ENCODE measurements at places on chromosomes 4 and X.

DNA sequence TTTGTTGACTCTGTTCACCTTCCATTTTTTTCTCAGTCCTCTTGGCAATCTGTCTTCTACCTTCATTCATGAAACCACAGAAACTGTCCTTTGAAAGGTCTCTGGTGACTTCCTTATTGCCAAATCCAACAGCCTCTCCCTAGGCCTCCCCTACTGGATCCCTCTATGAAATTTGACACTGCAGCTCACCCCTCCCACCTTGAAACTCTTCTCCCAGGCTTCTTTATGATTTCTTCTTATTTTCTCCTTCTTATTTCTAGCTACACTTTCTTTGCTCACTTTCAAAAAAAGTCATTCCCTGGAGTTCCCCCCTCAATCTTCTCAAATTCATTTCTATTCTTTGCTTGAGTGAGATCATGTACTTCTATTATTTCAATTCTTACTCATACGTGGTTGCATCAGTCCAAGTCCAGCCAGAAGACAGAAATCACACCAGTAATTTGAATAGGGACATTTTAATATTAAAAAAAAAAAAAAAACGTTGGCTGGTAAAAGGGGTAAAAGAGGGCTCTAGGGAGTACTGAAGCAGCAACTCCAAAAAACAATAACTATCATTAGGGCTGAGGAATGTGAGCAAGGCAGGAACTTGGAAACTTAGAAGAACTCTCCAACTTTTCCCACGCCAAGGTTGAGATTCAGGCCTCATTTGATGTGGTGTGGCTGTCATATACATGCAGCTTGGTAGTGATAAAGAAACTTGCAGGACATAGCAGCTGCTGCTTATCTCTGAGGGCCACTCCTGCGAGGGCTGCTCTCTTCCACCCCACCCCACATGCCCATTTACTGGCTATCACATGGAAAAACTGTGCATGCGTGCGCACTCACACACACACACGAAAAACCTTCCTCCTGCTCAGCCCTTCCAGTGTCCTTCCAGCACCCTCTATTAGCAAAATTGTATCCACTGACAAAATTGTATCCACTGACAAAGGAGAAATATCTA, 169.8 kb upstream of the GALNT7 start:
- H3K36me3 ChIP-seq: no peaks in the 10 kb centered on the region
- H3K27ac ChIP-seq: no peak overlapping the region
- peaks cover 4% of the 10 kb centered on the region for H3K4me1 ChIP-seq
- H3K4me3 ChIP-seq: no peak overlapping the region
- no peak for DNase-seq

- no peak for DNase-seq
- no peaks in the 10 kb centered on the region for H3K36me3 ChIP-seq
- peaks cover 22% of the 10 kb centered on the region for H3K27me3 ChIP-seq
- H3K27ac ChIP-seq: no peak overlapping the region
- H3K4me1 ChIP-seq: no peaks in the 10 kb centered on the region
Observed at GRCh38 chrX:16999275-16999674, 52.8 kb downstream of the REPS2 start.

GRCh38 chrX:46687619-46688018, 71.3 kb downstream of the SLC9A7 start:
- H3K36me3 ChIP-seq: no peaks in the 10 kb centered on the region
- no peak overlapping the region for H3K4me3 ChIP-seq
- DNase-seq: no peak
- no peak overlapping the region for H3K27ac ChIP-seq
- no peaks in the 10 kb centered on the region for H3K27me3 ChIP-seq

- H3K36me3 ChIP-seq: peaks cover 45% of the 10 kb centered on the region
- H3K4me1 ChIP-seq: no peaks in the 10 kb centered on the region
- no peak for DNase-seq
- no peak overlapping the region for H3K27ac ChIP-seq
Observed at GRCh38 chr4:76120199-76120598, 28.0 kb downstream of the NUP54 start.

DNA sequence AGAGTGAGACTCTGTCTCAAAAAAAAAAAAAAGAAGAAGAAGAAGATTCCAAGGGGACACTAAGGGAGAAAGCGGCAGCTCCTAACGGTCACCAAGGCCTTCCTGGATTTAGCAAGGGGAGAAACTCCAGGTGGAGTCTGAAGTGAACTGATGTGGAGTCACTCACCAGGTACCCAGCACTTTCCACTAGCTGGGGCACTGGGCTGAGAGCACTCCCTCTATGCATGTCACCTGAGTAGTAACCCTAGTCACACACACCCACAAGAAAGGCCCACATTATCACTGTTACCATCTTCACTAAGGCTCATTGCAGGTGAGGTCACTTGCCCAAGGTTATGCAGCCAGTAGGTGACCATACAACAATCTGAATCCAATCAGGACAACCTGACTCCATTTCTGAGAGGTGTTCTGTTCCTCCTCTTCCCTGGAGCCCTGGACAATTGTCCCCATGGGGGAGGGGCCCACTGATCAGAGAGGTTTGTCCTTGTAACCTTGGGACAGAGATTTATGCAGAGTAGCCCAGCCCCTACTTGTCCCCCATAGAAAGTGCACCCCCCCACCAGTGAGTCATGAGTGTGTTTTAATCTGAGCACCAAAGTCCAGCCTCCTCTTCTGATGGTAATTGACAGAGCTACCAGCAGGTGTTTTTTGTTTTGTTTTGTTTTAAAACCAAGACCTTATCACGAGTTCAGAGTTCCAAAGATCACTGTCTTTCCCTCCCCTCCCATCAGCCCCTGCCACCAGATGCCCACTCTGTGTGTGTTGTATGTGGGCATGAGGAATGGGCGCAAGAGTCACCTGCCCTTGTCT, 5.9 kb upstream of the SASH3 start:
- H3K36me3 ChIP-seq: no peaks in the 10 kb centered on the region
- H3K27ac ChIP-seq: no peak overlapping the region
- H3K27me3 ChIP-seq: no peaks in the 10 kb centered on the region
- H3K4me1 ChIP-seq: peaks cover 1% of the 10 kb centered on the region
- no peak overlapping the region for H3K4me3 ChIP-seq

Measured in progenitor cell of endocrine pancreas (in vitro differentiated cells).